MG63 (cell line): ENCODE measurements at places on chromosomes 5 and 9. TPM values are rescaled to one million over a fixed set of nuclear protein-coding genes. Genes with fewer than 3 reads are reported as not detected.

SH3RF2 gene
- total RNA-seq: 0.26 and 1.2 TPM in 2 replicates

CD14 gene
- total RNA-seq: 0.49 and 2.6 TPM in 2 replicates

TRIM7 gene
- total RNA-seq: 15.6 and 22.6 TPM in 2 replicates

DNA sequence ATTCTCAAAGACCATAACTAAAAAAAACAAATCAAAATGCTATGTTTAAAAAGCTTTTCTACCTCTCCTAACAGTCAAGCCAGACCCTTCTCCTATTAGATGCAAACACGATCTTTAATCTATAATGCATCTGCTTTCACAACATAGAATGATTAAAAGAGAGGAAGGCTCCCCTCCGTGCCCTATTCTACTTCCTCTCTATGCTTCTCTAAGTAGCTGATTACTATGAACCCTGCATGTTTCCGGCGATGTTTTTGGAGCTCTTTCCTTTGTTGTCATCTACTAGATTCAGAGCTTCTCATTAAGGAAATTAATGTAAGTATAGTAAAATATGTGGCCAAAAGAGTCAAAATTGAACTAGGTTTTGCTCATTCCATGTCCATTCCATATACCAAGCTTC lies 29.2 kb upstream of the CEP120 start:
- DNase-seq: no peak

DNA sequence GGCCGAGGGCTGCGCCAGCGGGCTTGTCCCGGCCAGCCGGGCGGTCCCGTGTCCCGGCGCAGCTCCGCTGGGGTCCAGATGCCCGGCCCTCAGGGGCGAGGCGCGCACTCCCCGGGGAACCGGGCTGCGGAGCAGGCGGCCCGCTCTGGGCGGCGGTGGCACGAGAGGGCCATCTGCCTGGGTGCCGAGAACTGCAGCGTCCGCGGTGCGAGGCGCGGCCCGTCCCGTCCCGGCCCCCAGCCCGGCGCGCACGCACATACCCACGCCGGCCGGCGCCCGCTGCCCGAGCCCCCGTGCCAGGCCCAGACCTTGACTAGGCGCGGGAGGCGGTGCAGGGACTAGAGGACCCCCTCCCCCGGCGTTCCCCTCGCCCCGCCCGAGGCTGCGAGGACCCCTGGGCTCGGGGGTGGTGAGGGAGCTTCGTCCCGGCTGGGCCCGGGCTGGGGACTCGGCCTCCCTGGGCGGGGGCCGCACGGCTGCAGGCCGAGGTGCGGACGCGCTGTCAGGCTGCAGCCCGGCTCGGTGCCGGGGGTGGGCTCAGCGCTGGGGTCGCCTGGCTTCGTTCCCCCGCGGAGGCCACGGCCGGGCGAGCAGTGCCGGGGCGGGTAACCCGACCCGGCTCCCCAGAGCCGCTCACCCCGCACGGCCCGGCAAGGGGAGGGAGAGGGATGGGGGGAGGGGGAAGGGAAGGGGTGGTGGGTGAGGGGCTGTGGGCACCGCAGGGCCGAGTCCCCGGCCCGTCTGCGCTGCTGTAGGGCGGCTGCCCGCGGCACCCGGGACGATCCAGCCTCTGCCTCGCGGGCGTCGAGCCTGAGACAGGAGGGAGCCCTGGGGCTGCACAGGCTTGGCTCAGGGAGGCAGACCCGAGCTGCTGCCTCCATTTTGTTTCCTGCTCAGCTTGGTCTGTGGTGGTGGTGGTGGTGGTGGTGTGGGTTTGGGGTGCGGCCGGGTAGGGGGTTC lies 1.2 kb upstream of the NSD1 start:
- DNase-seq: no peak

GABRP gene
- not detected in 2 replicates for total RNA-seq

DNA sequence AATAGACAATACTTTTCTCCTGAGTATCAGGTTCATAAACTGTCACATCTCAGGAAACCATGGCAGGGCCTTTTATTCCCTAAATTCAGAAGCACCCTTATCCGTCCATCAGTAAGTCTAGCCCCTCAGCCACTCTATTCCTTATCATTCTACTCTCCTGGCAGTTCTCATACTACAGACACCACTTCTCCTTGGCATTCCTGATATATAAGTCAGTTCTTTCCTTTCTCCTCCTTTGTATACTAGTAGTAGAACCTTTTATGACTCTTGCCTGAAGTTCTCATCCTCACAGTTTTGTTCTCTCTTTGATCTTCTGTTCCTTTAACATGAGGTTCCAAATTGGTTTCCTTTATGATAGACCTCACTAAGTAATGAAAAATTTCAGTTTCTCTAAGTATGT lies 29.3 kb downstream of the GRAMD2B start:
- DNase-seq: no peak

SHOC1 gene
- not detected in 2 replicates for total RNA-seq

DNA sequence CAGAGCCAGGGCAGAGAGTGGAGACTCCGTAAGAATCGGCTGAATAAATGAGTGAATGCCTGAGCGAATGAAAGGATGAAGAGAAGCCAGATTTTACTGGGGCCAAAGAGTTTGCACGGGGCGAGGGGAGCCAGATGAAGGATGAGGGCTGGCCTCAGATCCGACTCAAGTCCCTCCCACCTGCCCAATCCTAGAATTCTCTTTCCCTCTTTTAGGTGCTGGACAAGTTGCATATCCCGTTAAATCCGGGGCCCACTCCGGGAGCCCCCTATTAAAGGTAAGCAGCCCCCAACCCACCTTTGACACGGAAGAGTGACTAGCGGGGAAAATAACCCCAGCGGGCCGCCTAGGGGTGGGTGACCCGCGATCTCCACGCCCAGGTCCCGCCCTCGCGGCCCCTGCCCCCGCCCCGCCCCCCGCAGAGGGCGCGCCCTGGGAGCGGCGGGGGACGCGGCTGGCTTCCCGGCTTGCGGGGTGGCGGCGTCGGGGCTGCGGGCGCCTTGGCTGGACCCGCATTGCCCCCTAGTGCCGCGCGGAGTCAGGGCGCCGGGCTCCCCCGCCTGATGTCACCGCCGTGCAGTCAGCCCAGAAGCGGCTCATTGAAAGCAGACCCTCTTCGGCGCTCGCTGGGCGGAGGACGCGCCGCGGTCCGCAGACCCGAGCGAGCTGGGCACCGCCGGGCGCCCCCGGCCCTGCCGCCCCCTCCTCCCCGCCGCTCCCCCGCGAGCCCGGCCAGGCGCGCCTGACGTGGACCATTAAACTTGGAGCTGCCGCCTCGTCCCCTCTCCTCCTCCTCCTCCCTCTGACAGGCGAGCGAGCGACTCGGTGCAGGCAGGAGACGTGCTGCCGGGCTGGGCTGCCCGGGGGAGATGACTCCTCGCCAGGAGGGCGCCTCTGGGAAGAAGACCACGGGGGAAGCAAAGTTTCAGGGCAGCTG lies at the start of gene ADRA1B:
Gene ADRA1B, plus strand, starts transcription at position 579 of the 937 bp plus-strand sequence. CDS start 424 bp downstream, outside the sequence.
- peak; percentile 77 for DNase-seq

GRCh38 chr9:80077059-80077458 lies 505.3 kb downstream of the TLE4 start:
- DNase-seq: no peak
